ENCODE measurements at places on chromosomes 1 and 21. TPM values are rescaled to one million over a fixed set of nuclear protein-coding genes. Genes with fewer than 3 reads are reported as not detected.

DNA sequence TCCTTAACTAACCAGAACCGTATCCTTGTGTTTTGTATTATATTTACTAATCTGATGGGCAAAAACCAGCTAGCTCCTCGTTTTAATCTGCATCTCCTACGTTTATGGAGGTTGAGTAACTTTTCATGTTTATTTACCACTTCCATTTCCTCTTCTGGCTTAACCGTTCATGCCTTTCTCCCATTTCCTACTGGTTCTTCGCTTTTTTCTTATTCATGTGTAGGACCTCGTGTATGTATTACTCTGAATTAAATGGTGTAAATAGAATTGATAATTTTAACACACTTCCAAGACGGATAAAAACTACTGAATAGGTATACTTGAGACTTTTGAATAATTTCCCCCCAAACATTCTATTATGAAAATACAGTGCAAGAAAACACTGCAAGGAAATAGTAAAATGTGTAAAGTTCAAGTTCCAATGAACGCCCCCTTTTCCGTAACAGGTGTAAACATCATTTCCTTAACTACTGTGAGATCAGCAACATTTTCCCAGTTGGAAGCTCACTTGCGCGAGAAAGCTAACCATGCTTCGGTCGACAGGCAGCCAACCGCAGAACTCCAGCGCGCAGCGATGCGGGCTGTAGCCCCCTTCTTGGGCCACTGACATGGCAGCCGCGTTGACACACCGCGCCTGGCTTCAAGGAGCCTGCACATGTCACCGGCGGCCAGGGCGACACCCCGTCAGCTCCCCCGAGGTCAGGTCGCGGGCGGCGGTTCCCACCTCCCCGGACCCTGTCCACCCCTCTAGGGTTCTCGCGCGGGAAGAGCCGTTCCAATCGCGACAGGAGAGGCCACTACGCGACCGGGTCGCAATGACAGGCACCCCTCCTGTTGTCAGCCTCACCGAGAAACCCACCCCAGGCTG, 816 bp downstream of the EDEM3 start:
- DNase-seq, result no peak

GRCh38 chr1:182726912-182727311, 42.5 kb upstream of the RGS8 start:
- DNase-seq, result no peak

DNA sequence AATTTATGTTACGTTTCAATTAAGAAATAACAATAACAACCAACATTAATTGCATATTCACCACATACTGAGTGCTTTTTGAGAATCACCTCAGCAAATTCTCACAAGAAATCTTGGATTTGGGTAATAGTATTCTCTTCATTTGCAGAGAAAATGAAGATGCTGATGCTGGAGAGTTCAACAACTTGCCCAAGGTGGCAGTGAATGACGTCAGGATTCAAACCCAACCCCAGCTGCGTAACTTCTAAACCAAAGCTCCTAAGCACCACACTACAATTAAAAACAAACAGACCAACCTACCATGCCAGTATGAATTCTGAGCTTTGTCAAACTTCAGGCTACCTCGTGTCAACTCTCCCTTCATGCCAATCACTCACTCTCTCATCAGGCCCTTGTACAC, 46.7 kb upstream of the GJB5 start:
- DNase-seq, result no peak

AMY1A gene
- total RNA-seq, result not detected
